ENCODE measurements at places on chromosomes 2 and 18.
A peak's percentile ranks its signal among the peaks of the same experiment; 100 is the strongest.

DNA sequence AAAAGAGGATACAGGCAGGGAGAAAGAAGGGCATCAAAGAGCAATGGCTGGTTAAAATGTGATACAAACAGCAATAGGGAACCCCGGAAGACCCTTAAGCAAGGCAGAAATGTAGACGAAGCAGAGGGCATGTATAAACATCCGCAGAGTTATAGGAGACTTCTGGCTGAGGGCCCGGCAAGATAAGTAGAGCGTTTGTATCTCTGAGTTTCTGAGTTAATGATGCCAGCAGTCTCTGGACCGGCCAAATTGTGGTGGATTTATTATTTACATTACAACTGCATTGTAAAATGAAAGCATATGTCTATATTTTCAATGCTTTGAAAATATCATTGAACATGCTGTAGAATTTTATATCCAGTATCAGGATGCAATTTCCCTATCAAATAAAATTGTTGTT, 148.0 kb upstream of the KCTD1 start:
- DNase-seq: no peak

- DNase-seq: peak; percentile 36
Observed at GRCh38 chr18:25921677-25922421, 168.6 kb downstream of the SS18 start.

DNA sequence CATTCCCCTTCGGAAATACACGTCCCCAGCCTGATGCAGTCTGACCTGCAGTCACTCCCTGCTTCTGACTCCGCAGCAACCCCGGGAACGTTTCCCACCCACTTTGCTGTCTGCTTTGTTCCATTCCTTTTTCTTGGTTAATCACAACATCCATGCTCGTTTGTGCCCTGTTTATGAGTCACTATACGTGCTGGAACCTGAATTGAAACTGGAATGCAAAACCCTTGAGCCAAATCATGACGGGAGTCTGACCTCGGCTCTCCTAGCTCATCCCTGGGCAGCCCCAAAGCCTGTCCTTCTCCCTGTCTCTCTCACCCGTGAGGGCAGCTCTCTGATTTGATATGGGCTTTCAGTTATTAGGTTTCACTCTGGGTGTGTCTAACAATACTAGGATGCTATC, 57.1 kb upstream of the RNF152 start:
- no peak for DNase-seq

DNA sequence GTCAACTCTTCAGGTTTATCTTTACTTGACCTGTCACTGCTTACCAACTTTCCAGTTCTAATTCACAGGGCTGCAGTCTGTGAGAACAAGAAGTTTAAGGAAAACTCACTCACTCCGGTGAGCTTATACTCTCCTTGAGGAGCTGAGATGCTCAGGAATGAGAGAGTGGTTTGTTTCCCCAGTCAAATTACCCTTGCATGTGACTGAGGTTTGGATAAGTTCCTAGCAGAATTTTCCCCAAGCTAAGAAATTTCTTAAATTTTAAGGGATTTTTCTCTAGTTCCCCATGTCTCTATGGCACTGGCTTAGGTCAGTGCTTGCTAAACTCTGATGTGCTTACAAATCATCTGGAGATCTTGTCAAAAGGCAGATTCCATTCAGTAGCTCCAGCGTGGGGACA, 12.8 kb upstream of the CCDC85A start:
- DNase-seq: no peak

DNA sequence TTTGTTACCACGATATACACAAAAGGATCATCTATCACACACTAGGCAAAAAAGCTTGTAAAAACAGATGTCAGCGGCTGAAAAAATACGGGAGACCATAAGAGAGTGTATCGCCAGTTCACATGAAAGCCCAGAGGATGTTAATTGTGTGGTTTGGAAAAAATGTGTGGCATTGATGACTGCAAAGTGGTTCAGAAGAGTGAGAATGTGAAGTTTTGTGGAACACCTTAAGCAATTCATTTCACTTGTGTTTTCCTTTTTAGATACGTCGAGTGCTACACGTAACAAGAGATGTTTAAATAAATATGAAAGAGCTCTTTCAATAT, 61.7 kb upstream of the DAPL1 start:
- no peak for DNase-seq

GRCh38 chr18:49399003-49399402, 61.4 kb downstream of the DYM start:
- DNase-seq: no peak

DNA sequence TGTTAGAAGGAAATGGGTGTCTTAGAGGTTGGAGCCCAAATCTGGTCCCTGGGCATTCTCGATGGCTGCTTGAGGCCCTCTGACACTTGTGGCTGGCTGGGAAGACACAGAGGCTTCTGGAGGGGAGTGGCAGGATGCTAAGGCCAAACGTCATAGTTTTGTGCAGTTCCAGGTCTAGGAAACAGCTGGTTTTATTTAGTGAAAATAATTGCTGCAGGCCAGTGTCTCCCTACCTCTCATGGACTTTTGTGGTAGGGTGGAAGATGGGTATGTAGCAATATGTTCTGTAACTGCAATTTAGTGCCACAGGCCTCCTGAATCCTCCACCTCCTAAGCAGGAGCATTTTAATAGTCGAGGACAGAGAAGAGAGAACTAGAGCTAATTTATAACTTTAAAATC, 32.2 kb upstream of the SPRED2 start:
- DNase-seq: no peak

- no peak for DNase-seq
Observed at GRCh38 chr2:5914811-5915611, 222.8 kb downstream of the SOX11 start.

DNA sequence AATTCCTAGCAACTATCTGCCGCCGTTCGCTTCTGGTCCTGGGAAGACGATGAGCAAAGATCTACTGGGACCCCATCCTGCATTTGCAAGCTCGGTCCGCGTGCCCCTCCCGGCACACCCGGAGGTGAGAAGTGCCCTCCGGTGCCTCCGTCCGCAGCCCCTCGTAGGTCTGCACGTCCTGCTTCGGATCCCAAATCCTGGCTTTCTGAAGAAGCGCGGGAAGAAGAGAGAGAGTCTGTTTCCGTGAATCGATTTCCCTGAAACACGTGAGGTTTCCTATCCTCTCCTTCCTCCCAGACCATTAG, 5.0 kb upstream of the OSR1 start:
- DNase-seq: no peak

DNA sequence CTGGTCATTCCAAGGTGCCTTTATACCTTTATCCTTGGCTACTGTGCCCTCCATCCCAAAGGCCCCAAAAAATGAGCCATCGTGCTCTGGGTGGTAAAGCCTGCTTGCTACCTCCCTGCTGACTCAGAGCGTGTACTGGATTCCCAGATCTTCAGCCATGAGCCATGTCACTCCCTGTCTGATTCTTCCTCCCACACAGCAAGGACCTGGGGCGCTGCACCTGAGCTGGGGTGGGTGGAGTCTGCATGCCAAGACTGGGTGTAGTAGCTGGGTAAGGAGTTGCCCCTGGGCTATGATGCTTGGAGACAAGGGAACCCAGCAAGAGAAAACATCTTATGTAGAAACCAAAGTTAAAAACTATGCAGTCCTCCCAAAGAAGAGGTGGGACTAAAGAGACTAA, 37.2 kb upstream of the APCDD1 start:
- no peak for DNase-seq

DNA sequence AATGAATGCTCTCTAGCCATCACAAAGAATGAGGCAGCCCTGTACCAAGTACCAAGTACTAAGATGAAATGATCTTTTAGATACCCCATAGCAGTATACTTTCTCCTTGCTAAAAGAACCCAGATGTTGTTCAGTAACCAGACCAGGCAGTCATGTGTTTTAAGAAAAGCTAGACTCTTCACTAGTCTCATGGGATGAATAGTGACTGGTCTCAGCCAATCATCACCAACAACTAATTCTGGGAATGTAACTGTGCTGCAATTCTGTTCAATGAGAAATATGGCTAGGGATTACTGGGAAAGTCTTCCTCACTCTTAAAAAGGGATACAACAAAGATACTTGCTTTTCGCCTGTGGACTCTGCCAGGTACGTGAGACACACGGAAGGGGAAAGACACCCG, 29.5 kb downstream of the MBOAT2 start:
- DNase-seq: no peak

DNA sequence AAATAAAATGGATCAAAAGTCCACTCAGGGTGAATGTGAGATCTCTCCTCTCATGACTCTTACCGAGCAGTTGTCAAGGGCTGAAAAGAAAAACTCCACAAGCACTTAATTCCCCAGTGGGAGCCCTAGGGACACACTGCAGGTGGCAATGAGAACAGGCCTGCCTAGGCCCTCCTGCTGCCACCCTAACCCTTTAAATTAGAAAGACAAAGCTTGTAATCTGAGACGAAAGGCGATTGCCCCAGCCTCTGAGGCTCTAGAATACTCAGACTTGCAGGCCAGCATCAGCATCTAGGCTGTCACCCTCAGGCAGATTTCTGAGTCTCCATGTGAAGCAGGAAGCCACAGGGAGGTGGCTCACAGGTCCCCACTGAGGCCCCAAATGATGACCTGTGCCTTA, 457.0 kb upstream of the MYT1L start:
- DNase-seq: no peak

DNA sequence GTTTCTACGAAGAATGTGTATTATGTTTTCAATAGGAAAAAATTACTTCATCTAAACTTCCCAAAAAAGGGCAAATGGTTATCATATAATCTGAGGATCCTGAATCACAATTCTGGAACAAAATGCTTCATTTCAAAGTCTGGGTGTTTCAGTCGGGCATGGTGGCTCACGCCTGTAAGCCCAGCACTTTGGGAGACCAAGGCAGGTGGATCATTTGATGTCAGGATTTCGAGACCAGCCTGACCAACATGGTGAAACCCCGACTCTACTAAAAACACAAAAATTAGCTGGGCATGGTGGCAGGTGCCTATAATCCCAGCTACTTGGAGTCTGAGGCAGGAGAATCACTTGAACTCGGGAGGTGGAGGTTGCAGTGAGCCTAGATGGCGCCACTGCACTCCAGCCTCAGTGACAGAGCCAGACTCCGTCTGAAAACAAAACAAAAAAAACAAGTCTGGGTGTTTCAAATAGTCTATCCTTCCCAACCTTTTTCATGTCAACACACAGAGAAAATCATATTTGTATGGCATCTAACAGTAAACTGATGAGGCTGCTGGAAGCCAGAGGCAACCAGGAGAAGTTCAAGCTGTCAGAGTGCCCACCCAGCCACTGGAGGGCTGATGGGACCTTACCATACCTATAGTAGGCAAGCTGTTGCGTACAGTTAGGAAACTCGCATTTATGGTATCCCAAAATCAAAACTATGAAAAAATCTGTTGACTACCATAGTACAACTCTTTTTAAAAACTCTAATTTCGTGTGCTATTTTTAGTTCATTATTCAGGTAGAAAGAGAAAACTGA, 14.6 kb downstream of the NBAS start:
- no peak for DNase-seq

DNA sequence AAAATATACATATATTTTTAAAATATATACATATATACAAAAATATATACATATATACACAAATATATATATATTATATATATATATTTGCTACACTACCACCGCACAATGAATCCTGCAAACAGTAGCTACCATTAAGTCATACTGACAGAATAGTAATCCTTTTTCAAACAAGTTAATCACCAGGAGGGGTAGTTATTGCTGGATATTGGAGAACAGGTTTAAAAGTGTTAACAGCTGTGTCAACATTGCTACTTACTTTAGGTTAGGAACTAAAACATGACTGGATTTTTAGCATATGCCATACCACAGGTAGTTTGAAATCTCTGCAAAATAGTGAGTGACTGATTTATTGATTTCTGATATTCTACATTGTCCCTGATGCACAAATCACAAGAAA, 529.1 kb upstream of the CDH7 start:
- peak; percentile 16 for DNase-seq

DNA sequence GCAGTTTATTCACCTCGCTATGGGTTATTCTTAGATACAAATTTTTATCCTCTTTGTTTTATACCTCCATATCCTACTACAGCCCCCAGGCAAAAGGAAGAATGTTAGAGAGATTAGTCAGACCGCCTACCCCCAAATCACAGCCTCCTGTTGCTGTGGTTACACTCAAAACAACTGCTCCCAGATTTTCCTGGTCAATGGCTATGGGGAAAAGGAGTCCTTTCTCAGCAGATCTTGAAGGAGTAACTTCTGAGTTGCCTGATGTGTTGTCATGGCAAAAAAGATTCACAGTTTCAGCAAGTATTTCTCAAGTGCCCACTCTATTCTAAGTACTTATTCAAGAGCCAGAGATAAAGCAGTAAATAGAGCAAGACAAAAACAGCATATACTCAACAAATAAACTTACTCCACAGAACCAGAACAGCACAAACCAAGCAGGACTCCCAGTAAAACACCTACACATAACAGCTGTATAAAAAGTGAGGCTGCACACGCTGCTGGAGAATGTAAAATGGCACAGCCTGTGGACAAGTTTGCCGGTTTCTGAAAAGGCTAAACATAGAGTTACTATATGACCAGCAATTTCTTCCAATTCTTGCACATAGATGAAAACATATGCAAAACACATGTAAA, 104.8 kb downstream of the NOL10 start:
- no peak for DNase-seq

DNA sequence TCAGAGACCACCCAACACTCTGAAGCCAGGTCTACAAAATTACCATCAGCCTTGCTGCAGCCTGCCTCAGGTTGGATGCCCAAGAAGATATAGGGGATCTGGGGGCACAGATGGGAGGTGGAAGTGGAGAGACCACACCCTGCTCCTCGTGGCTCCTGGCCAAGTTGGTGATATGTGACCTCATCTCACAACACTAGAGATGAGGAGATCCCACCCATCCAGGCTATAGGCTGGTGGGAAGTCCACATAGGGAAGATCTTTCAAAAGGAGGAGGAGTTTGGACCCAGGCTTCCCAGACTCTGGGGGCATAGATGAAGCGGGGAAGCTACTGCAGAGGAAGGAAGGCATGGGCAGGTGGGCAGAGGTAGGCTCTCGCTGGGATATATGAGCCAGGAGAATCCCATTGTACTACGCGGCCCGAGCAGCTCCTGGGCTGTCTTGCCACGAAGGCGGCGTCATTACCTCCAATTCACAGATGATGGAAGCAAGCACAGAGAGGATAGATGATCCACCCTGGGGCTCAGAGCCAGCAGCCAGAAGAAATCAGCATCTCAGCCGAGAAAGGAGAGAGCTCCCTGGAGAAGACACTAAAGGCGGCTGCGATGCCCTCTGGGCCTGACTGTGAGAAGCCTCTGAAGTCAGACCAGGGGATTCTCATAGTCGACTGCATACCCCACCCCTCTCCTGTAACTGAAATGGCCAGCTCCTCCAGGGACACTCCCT, 96.0 kb downstream of the RHOB start:
- no peak for DNase-seq

DNA sequence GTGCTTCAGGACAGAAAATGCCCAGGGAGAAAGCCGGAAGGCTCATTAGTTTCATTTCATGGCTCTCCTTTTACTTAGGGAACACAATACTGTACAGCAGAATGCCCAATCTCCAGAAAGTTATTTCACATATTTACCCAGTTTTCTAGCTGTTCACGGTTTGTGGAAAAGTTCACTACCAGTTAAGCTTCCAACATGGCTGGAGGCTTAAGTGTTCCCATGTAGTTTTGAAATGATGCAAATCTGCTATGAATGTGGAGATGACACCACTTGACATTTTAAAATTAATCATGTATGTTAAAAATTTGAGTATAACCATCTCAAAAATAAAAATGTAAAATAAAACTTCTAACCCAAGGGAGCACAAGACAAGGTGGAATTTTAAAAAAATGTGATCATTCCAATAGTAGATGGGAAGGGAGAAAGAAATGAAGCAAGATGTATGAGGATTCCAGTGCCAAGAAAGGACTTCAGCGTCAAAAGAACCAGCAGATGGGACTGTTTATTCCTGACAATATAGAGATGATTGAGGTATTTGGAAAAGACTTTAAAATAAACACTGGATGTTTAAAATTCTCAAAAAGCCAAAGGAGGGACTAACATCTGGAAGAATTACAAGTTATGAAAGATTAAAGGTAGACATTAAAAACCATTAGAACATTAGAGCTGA, 60.9 kb upstream of the OSR1 start:
- no peak for DNase-seq
